ENCODE measurements at places on chromosomes 6 and 20.
A peak's percentile ranks its signal among the peaks of the same experiment; 100 is the strongest.

GRCh38 chr20:3828798-3829197 lies 8.5 kb downstream of the AP5S1 start:
- no peak for DNase-seq

GRCh38 chr6:41597246-41598000 lies 40.8 kb upstream of the MDFI start:
- DNase-seq = no peak

DNA sequence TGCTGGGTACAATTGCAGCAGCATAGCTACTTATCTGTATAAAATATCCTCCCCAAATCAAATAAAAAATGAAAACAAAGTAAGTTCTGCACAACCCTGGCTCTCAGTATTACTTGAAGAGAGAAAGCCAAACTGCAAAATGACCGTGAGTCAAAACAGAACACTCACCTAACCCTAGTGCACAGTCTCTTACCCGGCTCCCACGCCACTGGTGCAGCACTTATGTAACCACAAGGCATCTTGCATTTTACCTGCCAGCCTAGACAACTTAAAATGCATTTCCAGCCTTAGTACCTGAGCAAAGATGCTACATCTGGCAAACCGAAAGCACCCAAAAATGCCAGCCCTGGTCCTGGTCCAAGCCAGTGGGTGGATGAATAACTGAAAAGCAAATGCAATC lies 12.4 kb upstream of the SIRPB1 start:
- no peak for DNase-seq

- no peak for DNase-seq
These were observed 13.7 kb downstream of the PNPLA1 start for GRCh38 chr6:36283608-36284007.

DNA sequence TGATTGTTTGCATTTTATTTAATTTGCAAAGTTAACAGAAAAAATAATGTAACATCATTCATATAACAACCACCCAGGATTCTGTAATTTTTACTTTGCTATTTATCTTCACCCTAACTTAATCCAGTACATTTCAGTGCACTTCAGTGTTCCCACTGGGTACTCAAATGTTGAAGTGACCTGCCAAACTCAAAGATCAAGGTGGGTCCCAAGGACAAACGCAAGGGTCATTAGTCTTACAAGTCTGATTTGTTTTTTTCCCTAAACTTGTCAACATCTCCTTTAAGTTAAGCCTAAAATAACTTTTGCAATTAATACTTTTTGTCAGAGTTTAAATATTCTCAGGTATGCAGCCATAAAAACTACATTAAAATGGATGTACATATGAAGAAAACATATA lies 53.0 kb downstream of the MOXD1 start:
- no peak for DNase-seq

DNA sequence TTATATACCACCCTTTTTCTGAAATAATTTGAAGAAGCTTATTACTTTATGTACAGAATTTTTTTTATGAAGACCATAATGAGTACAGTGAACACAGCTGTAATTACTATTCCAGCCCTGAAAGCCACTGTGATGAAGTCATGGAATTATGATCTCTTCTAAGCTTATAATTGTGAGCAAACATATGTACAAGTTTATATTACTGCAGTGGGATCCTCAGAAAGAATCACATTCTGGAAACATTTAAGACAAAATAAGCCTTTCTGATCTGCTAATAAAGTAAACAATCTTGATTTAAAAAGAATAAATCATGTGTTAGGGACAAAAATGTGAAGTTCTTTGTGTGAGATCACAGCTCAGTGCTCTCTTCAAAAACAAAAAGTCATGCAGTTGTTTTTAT lies 560.4 kb downstream of the CD109 start:
- DNase-seq = no peak

- no peak for DNase-seq
These were observed 13.5 kb upstream of the MDFI start for GRCh38 chr6:41624621-41625380.

DNA sequence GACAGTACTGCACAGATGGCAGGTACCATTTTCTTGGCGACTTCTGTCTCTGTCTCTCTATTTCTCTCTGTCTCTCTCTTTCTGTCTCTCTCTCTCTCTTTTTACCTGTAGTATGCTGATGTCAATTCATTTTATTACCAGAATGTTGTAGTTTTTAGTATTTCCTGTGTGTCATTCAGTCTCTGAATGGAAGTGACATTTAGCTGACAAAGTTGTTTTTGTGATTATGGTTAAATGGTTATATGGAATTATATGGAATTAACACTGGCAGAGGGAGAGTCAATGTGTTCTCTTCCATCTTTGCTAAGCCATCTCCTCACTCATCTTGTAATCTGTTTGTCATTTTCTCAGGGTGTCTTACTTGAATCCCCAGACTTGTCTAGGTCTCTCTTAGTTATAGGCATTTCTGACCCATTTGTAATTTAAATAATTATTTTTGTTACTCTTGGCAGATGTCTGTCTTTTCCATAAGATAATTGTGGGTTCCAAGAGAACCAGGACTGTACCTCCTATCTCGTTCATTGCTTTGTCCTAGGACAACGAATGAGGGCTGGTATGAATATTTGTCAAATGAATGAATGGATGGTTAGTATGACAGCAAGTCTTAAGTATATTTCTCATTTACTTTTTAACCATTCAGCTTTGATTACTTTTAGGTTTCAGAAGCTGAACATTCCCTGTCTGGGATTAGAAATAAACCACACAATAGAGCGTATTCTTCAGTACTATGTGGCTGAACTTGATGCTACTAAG lies 64.4 kb downstream of the DNAH8 start:
- no peak for DNase-seq

DNA sequence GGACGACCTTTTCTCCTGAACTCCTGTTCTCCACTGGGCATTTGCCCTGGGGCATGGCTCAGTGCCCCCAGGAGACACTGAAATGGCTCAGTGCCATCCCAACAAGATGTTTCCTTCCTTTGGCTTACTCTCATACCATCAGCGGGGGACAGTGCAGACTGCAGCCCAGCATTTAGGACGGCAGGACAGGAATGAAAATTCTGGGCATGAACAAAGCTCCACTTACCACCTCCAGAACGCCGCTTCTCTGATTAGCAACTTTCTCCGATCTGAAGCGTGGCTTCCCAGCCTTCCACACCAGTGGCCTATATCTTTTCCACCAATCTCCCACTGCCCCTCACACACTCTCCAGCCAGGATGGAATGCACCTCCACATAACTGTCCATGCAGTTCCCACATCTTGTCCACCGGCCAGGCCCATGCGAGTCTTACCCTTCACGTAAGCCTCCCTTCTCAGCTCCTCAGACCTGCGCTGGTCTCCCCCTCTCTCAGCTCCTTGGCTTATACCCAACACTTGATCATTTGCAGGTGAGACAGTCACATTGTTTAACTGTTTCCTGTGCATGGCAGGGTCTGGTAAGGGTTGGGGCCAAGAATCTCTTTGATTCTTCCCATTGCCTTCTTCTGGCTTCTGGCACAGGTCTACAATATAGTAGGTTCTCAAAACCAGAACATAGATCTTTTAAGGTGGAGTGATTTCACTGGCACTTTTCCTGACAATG lies 114.5 kb downstream of the FYN start:
- no peak for DNase-seq

GRCh38 chr6:107674995-107675738 lies 148.9 kb downstream of the SCML4 start:
- DNase-seq = peak; percentile 50

- no peak for DNase-seq
These were observed 2.0 kb downstream of the FOXQ1 start for GRCh38 chr6:1313767-1314503.

DNA sequence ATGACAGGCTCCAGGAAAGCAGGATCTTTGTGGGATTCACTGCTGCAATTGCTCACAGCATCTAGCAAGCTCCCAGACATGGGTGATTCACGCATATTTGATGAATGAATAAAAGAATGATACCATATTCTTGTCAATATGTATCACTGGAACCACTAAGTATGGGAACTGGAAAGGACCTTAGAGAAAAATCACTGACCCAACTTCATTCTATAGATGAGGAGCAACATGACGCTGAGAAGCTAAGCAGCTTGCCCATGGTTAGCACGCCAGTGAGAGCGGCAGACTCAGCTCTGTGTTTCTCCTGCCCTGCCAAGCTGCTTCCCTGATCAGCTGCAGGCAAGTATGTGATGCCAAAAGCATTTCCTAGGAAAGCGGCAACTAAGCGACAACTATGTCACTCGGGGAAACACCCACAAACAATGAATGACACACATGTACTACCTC lies 66.8 kb downstream of the PPP1R3G start:
- DNase-seq = no peak

- DNase-seq = no peak
These were observed 173.0 kb upstream of the ECI2 start for GRCh38 chr6:4308364-4308763.

DNA sequence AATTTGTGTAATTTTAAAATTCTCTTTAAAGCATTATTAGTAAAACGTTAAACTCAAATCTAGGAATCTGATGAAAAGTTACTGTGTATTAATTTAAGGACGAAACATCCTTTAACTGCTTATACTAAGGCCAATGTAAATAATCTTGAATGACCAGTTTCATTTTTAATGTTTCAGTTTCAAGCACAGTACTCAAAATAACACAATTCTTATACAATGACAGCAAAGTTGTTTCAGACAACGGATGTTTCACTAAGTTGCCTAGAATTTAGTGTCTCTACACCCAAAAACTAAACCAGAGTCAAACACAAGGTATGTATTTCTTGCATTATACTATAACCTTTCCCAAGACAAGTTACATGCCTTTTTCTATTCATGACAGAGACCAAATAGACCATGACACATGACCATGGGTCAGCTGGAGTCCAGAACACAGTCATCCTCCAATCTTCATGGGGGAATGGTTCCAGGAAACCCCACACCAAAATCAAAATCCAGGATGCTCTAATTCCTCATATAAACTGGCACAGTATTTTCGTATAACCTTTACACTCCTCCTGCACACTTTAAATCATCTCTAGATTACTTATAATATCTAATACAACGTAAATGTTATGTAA lies 7.7 kb downstream of the PHIP start:
- no peak for DNase-seq

All from NCI-H510A treated with DMSO at 0.1 percent for 48 hours (cell line).